ENCODE measurements at places on chromosomes 12 and 14.

- no peak for DNase-seq
Observed at GRCh38 chr12:114701104-114701414, 17.1 kb upstream of the TBX3 start.

GRCh38 chr14:88815980-88816379, 8.5 kb upstream of the TTC8 start:
- no peak for DNase-seq

GRCh38 chr14:29607169-29607568, 320.5 kb downstream of the PRKD1 start:
- DNase-seq = no peak

DNA sequence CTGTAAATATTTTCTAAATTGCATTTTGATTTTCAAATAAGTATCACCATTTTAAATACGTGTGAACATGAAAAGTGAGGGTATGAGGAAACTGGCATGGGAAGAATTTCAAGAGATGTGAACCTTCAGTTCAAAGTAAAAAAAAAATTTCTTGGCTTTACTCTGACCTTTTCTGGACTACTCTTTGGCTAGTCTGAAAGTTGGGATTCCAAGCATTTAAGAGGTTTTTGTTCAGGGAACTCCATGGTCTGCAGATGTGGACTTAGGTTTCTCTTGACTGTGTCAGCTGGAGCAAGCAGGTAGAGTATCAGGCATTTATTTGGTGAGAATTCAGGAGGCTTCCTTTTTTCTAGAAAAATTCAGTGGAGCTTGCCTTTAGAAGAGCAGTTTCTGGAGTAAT, 311.6 kb downstream of the LRIG3 start:
- DNase-seq = no peak

- DNase-seq = no peak
Observed at GRCh38 chr14:93716746-93717667, 71.3 kb downstream of the PRIMA1 start.

GRCh38 chr12:132044661-132045412, 95.1 kb downstream of the EP400 start:
- no peak for DNase-seq

DNA sequence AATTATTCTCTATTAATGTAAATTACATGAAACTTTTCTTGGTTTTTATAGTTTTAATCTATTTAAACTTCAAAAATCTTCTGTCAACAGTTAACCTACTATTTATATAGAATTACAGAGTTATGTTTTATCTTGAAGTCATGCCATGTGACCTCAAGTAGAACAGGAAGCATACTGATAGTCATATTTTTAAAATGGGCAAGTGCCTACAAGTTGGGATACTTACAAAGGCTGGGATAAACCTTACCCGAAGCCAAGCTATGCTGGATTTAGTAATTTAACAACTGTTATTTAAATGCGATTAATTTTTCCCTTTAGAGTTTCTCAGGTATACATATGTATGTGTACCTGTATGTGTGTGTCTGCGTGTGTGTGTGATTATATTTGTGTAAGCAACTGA, 266.9 kb downstream of the RASSF9 start:
- DNase-seq = no peak

GRCh38 chr12:1054117-1054870, 63.3 kb downstream of the ERC1 start:
- DNase-seq = no peak

DNA sequence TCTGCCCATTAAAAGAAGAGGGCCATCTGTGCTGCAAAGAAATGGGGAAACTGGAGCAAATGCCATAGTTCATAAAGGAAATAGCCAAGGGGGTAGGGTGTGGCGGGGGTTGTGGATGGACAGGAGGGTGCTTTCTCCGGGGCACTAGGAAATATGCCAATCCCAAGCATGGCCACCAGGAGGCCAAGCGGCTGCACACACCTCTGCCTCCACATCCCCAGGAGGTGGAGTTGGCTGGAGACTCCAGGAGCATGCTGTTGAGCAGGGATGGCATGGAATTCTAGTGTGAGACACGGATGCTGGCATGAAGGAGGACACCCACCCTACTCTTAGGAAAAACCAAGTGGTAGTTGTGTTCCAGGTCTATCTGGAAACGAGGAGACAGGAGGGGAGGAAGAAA, 25.2 kb downstream of the NID2 start:
- DNase-seq = peak; percentile 58

All from activated CD4-positive, alpha-beta T cell treated with anti-CD3 and anti-CD28 coated beads for 36 hours (primary cell).